ENCODE measurements at places on chromosomes 7 and 10.

- DNase-seq: no peak
Observed at GRCh38 chr10:24944512-24945255, 7.7 kb downstream of the PRTFDC1 start.

- no peak for DNase-seq
Observed at GRCh38 chr7:13278020-13278419, 590.6 kb downstream of the ARL4A start.

GRCh38 chr7:47254081-47254977, 327.6 kb downstream of the TNS3 start:
- DNase-seq: peak; percentile 28

DNA sequence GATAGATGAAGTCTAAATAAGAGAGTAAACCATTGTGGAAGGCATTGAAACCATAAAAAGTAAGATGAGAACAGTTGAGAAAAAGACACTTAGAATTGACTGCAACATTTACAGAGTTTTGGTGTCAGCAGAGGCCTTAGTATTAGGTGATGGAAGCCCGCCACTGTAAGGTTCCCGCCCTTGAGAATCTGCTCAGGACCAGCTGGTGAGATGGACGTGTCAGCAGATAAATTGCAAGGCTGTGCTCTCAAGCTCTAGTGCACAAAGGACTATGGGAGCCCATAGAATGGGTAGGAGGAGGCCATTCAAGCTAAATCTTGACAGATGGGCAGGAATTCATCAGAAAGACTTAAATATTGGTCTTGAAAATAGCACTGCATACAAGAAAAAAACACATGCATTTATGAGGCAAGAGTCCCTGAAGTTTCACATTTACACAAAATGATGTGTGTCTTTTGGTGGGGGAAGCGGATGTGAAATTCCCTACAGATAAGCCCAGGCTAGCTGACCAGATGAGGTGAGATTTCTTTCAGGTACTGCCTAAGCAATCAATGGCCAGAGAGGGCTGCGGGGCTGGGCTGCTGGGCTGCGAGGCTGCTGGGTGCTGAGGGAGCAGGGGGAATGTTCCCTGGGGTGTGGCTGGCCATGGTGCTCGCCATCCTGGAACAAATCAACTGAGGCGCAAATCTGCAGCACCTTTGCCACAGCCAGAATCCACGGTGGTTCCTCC, 42.5 kb downstream of the SYPL1 start:
- no peak for DNase-seq

- no peak for DNase-seq
Observed at GRCh38 chr10:132611986-132612385, 74.4 kb downstream of the INPP5A start.

GRCh38 chr7:114989531-114989930, 67.6 kb downstream of the MDFIC start:
- DNase-seq: no peak

- DNase-seq: no peak
Observed at GRCh38 chr7:140304191-140304799, 94.0 kb downstream of the SLC37A3 start.

DNA sequence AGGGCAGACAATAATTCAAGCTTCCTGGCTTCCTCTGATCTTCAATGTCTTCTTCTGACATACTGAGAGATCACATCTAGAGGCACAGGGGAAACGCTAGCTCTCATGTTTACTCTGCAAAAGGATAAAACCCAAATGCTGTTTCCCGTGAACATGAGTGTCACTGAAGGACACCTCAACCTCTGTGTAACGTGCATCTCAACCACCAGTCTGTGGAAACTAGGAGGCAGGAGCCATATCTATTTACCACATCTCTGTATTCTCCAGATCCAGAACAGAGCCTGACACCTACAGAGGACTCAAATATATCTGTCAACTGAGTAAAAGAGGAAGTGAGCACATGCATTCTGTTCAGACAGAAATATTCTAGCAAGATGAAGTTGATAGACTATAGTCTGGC, 140.3 kb upstream of the TARP start:
- no peak for DNase-seq

DNA sequence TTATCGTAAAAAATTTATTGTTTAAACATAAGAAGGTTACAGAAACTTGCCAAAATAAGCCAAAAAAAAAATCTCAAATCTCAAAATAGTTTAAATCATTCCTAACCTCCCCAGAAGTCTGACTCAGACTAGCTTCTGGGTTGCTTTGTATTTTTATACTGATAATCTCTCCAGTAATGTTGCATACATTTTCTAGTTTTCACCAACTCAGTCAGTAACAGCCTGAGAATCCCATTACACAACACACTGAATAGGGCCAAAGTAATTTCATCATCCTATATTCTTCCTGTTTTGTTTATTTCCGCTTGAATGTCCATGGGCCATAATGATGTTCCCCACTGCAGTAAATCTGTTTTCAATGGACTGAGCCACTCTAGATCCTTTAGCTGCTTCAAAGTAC, 478.5 kb downstream of the GPAM start:
- no peak for DNase-seq

- no peak for DNase-seq
Observed at GRCh38 chr7:6252341-6252746, 20.1 kb downstream of the CYTH3 start.

DNA sequence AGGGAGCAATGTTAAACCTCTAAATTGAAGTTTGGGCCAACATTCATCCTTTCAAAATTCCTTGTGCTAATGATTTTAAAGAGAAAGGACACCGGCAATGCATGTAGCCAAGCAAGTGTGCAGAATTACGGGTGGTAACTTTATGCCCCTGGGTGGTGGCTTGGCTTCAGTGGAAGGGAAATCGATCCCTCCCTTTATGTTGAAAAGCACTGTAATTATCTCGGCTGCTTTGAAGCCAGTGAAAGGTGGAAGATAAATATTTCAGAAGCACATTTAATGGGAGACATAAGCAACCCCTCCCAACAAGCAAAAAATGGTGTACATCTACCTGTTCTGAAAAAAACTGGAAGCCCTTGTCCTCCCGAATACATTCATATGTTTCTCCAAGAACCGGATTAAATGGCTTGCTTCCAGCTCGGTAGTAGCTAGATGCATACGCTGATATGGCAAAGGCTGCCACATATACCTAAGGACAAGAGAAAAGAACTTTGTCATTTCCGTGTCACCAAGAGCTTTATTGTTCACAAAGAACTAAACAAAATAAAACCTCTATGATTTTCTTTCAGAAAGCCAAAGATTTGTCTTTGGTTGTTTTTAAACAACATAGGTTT, 73.3 kb upstream of the GSDME start:
- no peak for DNase-seq

GRCh38 chr10:104893701-104894100, 252.6 kb downstream of the SORCS3 start:
- no peak for DNase-seq

GRCh38 chr10:94006591-94007550, 13.1 kb downstream of the PLCE1 start:
- DNase-seq: no peak

GRCh38 chr10:121338206-121338980, 259.9 kb downstream of the FGFR2 start:
- DNase-seq: no peak

- no peak for DNase-seq
Observed at GRCh38 chr10:91520661-91521060, 110.5 kb downstream of the HECTD2 start.

GRCh38 chr10:84497978-84498377, 169.6 kb downstream of the CCSER2 start:
- DNase-seq: no peak

DNA sequence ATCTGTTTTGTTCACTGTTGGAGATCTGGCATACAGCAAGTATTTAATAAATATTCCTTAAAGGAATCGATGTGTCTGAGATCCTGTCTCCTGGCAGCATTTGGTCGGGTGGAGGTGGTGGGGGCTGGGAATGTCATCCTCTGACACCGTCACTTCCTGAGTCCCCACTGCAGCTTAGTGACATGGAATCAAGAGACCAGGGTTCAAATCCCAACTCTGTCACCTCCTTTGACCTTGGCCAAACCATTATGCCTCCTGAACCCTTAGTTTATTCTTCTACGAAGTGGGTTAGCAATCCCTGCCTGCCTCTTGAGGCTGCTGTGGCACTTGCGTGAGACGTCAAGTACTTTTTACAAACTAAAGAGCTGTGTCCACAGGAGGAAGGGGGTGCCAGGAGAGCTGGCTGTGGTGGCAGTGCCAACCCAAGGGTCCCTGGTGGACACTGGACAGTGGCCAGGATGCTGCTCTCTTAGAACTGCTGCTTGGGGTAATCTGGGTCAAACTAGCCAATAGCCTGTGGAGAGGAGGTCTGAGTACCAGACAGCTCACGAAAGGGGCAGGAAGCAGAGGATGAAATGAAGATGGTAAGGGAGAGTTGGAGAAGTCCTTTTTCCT, 8.0 kb upstream of the ZMIZ1 start:
- DNase-seq: no peak

DNA sequence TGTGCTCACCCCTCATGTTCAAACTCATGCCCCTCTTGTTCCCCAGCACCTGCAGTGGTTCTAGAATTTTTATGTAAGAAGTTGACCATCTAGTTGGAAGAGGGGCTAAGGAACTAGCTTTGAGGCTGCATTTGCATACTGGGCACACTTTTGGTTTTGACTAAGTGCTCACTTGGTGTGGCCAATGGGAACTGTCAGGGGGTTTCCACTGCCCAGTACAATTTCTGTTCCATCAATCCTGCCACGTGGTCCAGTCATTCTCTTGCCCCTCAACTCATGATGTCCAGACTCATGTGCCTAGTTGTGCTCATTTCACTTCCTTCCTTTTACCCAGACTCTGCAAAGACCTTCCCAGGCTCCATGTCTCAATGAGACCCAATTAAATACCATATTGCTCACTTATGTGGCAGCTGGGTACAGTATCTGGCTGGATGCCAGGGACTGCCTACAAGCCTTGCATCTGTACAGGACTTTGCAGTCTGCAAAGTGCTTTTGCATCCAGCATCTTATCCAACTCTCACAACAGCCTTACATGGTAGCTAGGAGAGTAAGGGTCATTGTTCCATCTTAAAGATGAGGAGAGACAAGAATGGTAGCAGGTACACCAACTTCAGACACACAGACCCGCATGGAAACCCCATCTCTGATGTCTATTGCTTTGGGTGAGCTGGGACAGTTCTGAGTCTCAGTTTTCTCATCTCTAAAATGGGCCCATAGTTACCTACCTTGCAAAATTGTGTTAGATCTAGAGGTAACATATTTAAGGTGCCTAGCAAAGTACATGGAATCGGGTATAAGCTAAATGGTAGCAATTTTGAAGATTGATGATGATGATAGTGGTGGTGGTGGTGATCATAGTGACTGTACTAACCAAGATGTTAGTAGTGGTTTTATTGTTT, 30.1 kb upstream of the KCNMA1 start:
- DNase-seq: no peak

GRCh38 chr10:12788277-12788676, 213.2 kb downstream of the CCDC3 start:
- DNase-seq: no peak

GRCh38 chr10:11173042-11173441, 155.4 kb downstream of the CELF2 start:
- no peak for DNase-seq

GRCh38 chr7:46990761-46991160, 591.1 kb downstream of the TNS3 start:
- DNase-seq: no peak

DNA sequence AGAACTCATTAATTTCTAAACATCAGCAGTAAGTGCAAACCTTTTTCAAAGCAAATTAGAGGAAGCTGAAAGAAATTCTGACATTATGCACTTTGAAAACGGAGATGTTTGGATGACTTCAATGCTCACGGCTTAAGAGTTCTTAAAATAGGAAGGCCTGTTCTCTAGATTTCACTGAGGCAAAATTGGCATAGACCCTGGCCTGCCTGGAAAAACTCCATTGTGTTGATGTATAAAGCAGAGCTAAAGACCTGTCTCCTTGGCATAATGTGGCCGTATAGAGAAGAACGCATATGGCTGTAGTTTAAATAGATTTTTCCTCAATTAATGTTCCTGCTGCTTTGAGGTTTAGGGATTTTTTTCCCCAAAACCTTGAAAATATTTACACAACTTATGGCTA, 24.5 kb upstream of the AGMO start:
- no peak for DNase-seq

DNA sequence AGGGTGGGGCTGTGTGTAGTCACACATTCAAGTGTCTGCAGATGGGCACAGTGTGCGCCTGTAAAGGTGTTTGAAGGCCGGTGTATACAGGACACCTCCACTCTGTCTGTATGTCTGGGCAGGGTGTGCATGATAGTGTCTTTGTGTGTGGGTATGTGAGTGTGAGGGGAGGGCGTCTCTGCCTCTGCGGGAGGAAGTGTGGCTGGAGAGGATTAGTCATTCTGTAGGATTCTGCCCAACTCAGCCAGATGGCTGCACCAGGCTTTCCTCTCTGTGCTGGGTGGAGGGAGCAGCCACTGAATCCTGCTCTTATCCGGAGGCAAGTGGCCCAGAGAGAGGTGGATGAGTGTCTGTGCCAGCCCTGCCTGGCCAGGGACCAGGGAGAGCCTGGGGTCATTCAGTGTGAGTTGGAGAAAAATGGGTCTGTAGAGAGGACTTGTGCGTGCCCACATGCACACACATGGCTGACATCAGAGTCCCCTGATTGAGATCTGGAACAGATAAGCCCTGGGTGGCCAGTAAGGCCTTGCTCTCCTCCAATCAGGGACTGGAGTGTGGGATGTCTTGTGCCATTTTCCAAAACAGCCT, 1.7 kb downstream of the SFXN3 start:
- DNase-seq: no peak

GRCh38 chr7:28773423-28774145, 184.5 kb downstream of the TRIL start:
- no peak for DNase-seq

GRCh38 chr7:2487586-2488271, 11.5 kb upstream of the GRIFIN start:
- DNase-seq: no peak

DNA sequence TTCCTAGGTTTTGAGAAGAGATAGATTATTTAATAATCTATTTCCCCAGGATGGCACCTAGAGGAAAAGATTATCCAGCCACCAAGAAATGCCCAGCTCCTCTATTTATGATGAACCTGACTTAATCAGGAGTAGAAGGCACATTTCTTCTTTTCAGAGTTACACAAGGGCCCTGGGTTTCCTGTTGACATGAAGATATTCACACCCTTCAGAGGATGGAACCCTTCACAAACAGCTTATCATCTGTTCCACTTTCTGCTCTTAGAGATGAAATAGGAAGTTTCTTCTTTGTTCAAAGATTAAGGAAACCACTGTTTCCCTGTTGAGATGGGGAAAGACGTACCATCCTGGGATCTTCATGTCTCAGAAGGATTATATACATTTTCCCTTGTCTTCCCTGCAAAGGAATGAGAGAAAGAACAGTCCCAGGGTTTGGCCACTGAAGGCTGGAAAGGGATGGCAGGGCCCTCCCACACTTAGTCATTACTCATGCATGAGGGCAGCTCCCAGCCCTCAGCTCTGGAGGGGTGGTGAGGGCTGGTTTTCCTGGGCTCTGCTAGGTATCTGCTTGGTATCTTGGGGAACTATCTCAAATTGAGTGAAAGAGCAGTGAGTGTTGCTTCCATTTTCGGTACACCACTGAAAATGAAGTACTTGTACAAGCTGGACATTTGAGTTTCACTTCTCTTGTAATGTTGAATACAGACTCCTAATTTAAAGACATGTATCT, 64.0 kb downstream of the MTPAP start:
- no peak for DNase-seq

- no peak for DNase-seq
Observed at GRCh38 chr10:29689001-29689400, 54.2 kb upstream of the SVIL start.

GRCh38 chr10:2978574-2979273, 88.6 kb upstream of the PFKP start:
- DNase-seq: no peak
